Fibroblast of lung (primary cell): ENCODE measurements at places on chromosomes 12 and 14. TPM values are rescaled to one million over a fixed set of nuclear protein-coding genes. Genes with fewer than 3 reads are reported as not detected.

Gene MDM2
- total RNA-seq: 233 and 240 TPM in 2 replicates

Gene PPP1R1A
- total RNA-seq: not detected in 2 replicates

Gene GDF3
- total RNA-seq: not detected in 2 replicates

Gene A2M
- 95.0 and 239 TPM in 2 replicates for total RNA-seq

Gene TMTC1
- 92.5 and 222 TPM in 2 replicates for total RNA-seq

Gene CRIP1
- total RNA-seq: 1.3 and 3.0 TPM in 2 replicates

Gene LRFN5
- total RNA-seq: 2.8 and 3.6 TPM in 2 replicates

Gene PRKAB1
- total RNA-seq: 14.6 and 17.0 TPM in 2 replicates

Gene KRT2
- total RNA-seq: not detected in 2 replicates

Gene SDR9C7
- not detected in 2 replicates for total RNA-seq

Gene KCNK13
- not detected in 2 replicates for total RNA-seq

Gene HSPA2
- total RNA-seq: 9.9 and 12.8 TPM in 2 replicates

Gene ACRBP
- under 0.01 and 0.33 TPM in 2 replicates for total RNA-seq

Gene VEZT
- total RNA-seq: 50.1 and 76.6 TPM in 2 replicates

Gene CD27
- 0.17 TPM in 1 of 2 replicates, not detected in the other for total RNA-seq

Gene ZNF605
- total RNA-seq: 9.2 and 15.2 TPM in 2 replicates
